Lower lobe of right lung (tissue), 2 donors: ENCODE measurements at places on chromosomes 16 and 17. TPM values are rescaled to one million over a fixed set of nuclear protein-coding genes. Genes with fewer than 3 reads are reported as not detected.

DNA sequence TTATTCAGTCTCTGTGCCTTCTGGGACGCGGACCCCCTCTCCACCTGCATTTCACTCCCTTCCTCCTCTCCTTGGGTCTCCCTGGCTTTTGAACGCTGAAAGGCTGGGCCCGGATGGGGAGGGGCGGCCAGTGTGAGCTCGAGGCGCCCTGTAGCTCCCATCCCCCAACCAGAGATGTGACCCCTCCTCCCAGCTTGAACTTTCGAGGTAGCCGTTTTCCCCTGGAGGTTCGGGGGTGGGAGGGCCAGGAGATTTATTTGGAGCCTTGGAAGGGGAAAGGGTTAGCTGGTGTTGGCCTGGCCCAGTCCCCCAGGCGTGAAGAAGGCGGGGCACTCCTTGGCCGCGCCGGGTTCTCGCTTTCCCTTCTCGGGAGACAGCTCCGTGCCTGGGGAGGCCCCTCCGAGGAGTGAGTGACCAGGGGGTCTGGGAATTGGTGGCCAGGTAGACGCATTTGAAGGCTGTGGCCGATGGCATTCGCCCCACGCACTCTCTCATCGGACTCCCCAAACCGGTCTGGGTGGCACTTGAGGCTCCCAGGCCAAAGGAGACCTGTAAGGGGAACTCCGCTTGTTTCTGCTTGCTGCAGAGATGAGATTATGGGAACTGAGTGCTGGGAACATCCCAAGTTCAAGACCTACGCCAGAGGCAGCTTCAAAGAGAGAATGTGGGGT lies 942 bp downstream of the LDAF1 start:
- DNase-seq = peak; percentile 81

DNA sequence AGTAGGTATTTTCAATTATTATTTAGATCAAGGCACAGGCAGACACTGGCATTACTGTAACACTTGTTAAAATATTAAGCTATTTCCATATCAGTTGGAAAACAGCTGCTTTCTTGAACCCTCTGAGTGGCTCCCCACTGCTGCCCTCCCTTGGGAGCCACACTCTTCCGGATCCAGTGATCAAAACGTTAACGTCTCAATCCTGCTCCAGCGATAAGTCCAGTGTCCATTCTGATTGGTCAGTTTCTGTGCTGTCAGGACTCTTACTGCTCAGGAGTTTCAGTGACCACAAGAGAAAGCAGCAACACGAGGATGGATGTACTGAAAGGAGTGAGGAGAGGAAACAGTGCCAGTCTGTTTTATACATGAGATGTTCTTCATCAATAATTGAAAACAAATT lies 13.8 kb upstream of the ZKSCAN2 start:
- DNase-seq = no peak

- no peak for DNase-seq
These were observed 171.4 kb downstream of the ANKFN1 start for GRCh38 chr17:56324676-56325075.

DNA sequence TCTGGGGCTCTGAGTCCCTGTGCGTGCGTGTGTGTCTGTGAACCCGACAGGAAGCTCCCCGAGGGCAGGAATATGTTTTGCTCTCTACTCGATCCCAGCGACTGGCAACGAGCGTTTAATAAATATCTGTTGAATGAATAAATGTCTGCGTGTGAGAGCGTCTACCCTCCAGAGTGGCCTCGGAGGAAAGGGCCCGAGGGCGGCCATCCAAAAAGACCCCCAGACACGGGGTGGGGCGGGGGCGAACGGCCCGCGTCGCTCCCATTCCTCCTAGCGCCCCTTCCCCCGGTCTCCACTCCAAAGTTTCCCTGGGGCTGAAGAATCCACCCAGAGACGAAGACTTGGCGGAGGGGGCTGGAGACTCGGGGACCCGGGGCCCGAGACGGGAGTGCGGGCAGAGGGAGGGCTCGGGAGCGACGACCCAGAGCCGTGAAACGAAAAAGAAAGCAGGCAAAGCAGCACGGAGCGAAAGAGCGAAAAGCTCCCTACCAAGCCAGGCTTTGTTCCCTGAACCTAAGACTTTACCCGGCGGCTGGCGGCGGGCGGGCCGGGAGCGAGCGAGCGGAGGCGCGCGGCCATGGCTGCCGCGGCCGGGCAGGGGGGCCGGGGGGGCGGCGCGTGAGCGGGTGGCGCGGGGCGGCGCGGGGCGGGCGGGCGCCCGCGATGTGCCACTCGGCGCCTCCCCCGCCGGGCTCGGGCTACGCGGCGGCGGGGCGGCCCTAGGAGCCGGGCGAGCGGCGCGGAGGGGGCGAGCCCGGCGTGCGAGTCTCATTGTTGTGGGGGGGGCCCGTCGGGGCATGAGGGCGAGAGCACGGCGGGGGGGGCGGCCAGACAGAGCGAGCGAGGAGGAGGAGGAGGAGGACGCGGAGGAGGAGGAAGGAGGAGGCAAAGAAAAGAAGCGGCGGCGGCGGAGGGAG lies at the start of gene MLLT6:
TSS of gene MLLT6 (plus strand) at position 668 of the 917 bp plus-strand sequence. CDS start 360 bp downstream, outside the sequence.
- DNase-seq = peak; percentile 85

DNA sequence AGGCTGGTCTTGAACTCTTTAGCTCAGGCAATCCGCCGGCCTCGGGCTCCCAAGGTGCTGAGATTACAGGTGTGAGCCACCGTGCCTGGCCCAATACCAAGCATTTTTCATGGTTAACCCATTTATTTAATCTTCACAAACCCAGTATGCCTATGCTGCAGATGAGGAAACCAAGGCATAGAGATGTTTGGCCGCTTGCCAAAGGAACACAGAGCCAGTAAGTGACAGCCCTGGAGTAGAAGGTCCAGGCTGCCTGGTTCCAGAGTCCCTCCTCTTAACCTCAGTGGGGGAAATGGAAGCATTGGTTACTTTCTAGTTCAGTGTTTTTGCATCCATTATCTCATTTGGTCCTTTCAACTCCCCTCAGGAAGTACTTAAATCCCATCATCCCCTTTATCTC lies 15.3 kb upstream of the ARL5C start:
- no peak for DNase-seq

DNA sequence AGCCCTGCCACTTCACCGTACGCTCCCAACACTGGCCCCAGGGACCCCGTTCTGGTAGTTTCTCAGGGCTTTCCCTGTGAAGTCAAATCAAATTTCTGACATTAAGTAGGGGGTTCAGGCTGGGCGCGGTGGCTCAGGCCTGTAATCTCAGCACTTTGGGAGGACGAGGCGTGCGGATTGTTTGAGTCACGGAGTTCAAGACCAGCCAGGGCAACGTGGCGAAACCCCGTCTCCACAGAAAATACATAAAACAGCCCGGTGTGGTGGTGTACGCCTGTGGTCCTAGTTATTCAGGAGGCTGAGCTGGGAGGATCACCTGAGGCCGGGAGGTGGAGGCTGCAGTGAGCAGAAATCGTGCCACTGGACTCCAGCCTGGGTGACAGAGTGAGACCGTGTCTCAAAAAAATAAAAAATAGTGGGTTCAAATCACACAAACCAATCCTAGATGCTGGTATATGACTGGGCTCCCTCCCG lies 632 bp downstream of the CYBC1 start:
- DNase-seq = no peak

GRCh38 chr17:82295472-82295814 lies 21.9 kb upstream of the CSNK1D start:
- DNase-seq = no peak

DNA sequence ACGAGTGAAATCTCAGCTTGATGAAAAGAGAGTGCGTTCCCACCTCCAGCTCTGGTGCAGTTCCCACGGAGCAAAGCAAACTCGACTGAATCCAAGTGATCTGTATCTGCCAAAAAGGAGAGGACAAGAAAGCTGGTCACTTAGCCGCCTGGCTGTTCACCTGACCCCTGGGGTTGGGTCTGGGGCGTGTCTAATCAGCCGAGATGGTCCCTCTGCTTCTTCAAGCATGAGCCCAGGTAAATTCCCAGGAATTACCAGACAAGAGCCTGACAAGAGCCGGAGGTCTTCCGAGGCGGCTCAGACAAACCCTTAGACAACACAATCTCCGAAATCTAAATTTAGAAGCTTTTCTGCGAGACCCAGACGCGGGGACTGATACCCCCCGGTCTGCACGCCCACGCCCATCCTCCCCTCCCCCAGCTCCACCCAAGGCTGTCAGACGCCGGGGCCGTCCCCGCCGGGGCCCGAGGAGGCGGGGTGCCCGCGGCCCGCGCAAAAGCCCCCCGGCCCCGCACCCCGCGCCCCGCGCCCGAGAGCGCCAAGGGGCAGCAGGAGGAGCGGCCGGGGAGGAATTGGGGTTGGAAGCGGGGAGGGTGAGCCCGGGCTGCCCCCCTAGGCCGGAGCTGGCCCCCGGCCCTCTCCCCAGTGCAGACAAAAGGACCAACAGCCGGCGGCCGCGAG lies 674 bp downstream of the ZNF821 start:
- peak; percentile 50 for DNase-seq

DNA sequence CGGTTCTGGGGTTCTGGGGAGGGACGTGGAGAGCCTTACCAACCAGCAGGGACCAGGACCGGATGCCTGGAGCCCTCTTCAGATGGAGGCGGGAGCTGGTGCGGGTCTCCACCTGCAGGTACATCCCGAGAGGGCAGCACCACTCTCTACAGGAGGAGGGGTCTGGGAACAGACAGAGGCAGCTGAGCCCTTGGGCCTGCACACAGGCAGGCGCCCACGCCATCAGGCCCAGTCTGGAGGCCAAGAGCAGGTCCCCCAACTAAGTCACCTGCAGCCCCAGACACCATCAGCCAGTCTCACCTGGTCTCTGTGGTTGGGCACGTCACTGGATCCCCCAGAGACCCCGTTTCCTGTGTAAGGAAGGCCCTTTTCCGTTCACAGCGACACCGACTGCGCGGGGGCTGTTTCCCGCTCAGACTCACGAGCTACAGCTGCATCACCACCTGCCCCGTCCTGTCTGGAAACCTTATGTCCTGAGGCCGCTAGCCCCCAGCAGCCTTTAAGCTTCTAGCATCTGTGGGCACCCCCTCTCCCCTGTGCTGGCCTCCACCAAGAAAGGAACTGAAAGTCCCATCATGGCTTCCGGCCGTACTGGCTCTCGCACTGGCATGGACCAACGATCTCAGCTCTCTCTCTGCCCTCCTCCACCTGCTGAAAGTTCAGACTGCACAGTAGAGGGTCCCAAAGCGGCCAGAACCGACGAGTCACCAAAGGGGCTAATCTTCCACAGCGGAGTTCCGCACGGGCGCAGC lies 1.2 kb downstream of the CYBC1 start:
- no peak for DNase-seq

DNA sequence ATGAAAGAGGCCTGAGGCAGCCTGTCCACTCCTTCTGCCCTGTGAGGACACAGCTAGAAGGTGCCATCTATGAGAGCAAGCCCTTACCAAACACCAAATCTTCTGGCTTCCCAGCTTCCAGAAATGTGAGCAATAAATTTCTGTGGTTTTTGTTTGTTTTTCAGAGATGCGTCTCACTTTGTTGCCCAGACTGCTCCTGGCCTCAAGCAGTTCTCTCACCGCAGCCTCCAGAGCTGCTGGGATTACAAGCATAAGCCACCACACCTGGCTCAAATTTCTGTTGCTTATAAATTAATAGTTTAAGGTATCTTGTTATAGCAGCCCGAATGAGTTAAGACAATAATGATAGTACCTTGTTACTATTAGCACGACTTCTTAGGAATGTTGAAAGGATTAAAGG lies 12.5 kb upstream of the SLC16A11 start:
- DNase-seq = no peak

GRCh38 chr16:972316-973002 lies 1.7 kb upstream of the LMF1 start:
- no peak for DNase-seq

DNA sequence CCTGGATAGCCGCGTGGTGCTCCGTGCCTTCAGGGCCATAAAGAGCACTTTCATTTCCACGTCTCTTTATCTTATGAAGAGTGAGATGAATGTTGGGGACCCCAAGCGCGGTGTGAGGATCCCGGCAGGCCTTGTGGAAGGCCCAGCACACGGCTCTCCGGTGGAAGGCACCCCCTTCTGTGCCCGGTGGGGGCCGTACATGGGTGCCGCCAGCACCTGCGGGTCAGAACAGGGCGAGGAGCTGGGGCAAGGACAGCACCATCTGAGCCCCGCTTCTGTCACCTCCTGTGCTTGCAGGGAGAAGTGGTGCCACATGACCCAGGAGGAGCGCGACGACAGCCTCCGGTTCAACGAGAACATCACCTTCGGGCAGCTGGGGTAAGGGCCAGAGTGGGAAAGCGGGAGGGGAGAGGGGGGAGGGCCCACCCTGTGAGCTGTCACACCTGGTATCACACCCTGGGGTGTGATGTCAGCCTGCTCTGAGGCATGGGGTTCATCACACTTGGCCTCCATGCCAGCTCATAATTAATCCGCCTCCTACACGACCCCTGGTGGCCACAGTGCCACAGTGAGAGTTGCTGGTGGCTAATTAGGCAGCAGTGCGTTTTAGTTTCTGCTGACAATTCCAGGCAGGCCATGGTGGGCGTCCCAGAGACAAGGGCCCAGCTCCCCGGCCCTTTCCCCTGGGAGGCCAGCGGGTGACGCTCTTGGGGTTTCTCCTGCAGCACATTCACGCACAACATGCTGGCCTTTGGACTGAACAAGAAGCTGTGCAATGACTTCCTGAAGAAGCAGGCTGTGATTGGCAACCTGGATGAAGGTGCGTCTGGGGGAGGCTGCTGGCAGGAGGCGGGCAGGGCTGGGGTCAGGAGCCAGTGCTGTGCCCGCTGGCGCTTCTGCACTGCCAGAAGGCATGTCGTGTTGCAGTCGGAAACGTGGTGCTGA lies 25.7 kb downstream of the CIBAR2 start:
- peak; percentile 80 for DNase-seq

DNA sequence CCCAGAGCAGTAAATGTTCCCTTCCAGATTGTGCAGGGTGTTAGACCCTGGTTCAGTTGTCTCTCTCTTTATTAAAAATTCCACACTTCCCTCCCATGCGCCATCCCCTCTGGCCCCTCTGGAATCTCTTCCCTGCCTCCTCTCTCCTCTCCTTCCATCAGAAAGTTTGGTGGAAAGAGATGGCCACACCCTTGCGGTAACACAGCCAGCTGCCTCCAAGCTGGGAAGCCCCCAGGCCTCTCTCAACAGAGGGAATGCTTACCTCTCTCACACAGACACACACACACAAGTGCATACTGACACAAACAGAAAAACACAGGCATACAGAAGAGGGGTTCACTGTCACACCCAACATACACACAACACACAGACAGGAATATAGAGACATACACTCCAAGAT lies 220.5 kb downstream of the C16orf78 start:
- DNase-seq = no peak

- DNase-seq = peak; percentile 88
These were observed 8.7 kb downstream of the CLEC19A start for GRCh38 chr16:19294156-19294649.

- no peak for DNase-seq
These were observed 1.2 kb downstream of the USP7 start for GRCh38 chr16:8962393-8963009.

Gene ARL5C
- total RNA-seq = not detected

Gene CCL13
- 14.6 TPM for total RNA-seq

Gene NLGN2
- total RNA-seq = 9.5 TPM

Gene MRM1
- total RNA-seq = 6.6 TPM

Gene RAP1GAP2
- 17.0 TPM for total RNA-seq
